Activated naive CD4-positive, alpha-beta T cell treated with Interleukin-2 at 50 U/mL for 16 hours (primary cell): ENCODE measurements at places on chromosomes 5 and 9.

- DNase-seq: no peak
Measured at GRCh38 chr5:121949885-121950284, 11.9 kb upstream of the SRFBP1 start.

DNA sequence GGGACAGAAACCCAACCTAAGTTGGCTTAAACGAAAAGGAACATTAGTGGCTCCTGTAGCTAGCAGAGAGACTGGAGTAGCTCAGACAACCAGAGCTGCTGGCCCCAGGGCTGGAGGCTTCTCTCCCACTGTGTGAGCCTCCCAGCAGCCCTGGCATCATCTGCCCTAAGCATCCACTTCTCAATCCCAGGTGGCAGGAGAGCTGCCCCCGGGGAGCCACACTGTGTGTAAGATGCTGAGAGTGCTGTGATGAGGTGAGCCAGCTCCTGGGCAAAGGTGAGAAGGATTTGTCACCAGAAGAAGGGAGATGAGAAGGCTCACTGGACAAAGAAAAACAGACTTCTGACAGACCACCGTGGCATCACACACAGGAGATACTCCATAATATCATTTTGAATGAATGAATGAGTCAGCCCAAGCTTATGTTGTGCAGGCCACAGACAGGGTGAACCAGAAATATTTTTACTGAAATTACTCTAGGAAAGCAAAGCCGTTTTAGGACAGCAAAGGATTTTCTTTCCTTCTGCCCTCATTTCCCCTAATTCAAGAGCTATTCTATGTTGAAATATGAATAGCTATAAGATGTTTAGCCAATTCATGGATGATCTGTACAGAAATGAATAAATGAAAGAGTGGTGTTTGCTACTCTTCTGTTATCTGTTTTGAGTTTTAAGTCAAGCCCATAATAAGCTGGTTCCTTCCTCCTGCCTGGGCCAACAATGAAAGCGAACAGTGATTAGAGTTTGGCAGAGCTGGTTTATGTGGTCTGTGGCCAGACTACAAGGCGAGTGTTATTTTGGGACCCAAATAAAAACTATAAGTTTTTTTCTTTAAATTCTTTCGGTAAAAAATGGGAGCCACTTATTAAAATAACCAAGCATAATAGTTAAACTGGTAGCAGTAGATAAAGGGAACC is 57.4 kb upstream of the ECM2 start:
- DNase-seq: no peak

DNA sequence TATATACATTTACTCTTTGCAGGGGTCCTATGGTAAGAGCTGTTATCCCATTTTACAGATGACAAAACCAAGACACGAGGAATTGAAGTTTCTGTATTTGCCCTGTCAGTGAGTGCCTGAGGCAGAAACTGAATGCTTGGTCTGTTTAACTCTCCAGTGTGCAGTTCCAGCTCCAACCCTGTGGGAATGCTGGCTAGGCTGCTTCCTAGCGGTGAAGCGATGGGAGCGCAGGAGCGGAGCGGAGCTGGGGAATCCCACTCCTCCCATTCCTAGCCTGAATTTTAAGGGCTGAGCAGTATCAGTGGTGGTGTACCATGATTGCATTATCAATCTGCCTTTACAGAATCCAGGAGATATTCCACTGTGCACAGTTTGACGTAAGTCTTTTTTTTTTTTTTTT is 202.3 kb downstream of the LRRC70 start:
- DNase-seq: no peak

GRCh38 chr5:1118231-1118698 is 6.4 kb upstream of the SLC12A7 start:
- no peak for DNase-seq

DNA sequence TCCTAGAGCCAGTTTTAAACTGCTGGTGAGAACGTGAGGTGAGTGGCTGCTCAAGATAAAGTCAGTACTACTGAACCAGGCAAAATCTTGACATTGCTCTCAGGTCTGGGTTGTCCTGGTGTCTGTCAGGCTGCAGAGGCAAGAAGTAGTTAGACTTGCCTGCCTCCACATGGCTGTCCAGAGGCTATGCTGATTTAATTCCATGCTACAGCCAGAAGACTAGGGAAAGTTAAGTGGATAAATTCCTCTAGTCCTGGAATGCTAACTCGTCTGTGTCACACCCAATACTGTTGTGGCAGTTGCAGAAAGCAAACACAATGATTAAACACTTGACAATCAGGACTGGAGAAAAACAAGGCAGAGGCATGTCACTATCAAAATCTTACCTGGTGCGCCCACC is 118.9 kb downstream of the ACER2 start:
- DNase-seq: no peak

DNA sequence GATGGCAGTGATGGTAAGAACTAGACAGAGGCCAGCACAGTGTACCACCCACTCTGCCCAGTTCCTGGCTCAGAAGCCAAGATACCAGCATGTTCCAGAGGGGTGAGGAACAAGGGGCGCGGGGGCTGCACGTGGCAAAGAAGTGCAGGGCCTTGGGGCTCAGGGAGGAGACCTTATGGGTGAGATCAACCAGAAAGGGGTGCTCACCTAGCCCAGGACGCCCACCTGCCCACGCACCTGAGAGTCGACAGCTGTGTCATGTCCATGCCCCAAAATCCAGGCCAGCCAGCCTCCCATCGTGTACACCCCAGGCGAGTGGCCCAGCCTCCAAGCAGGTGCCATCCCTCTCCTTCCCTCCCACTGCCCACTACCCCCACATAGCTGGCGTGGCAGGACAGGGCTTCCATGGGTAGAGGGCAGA is 34.9 kb downstream of the BICD2 start:
- no peak for DNase-seq

DNA sequence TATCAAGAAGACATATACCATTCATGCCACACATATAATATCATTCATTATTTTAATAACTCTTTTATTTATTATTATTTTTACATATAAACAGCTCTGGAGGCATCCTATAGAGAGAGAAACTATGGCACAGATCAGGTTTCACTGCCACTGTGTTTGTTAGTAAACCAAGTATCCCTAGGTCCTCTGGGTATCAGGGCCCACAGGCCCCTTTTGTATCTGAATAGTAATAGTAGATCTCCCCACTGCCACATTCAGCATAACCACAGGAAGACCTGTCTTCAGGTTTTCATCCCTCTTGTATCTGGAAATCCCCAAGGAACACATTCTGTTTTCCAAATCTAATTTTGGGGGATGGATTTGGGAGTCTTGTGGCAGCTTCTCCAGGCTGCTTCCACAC is 94.0 kb downstream of the SPATA31D1 start:
- DNase-seq: no peak

- no peak for DNase-seq
Measured at GRCh38 chr5:149456597-149457392, 77.7 kb upstream of the IL17B start.

GRCh38 chr5:159337016-159337955 is 7.0 kb upstream of the IL12B start:
- peak; percentile 39 for DNase-seq

GRCh38 chr5:127441799-127442484 is 75.5 kb upstream of the PRRC1 start:
- no peak for DNase-seq

GRCh38 chr5:179794171-179794570 is 385 bp downstream of the LTC4S start:
- no peak for DNase-seq

DNA sequence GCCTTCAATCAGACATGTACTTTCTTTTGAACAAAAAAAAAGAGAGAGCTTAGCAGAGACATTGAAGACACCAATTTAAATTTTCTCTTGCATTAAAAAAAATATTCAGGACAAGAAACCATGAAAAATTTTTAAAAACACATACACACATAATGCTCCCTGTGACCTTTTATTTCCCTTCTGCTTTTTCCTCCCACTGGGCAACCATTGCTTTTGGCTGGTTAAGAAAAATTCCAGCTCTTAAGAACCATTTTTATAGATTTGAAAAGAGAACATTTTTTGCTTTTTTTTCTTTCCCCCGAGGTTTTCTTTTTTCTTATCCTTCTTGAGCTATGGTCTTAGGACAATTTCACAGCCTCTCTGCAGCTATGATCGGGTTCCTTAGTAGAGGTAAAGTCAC is 6.1 kb upstream of the HMHB1 start:
- no peak for DNase-seq

- DNase-seq: no peak
Measured at GRCh38 chr5:93385655-93386054, 195.4 kb downstream of the NR2F1-AS1 start.

DNA sequence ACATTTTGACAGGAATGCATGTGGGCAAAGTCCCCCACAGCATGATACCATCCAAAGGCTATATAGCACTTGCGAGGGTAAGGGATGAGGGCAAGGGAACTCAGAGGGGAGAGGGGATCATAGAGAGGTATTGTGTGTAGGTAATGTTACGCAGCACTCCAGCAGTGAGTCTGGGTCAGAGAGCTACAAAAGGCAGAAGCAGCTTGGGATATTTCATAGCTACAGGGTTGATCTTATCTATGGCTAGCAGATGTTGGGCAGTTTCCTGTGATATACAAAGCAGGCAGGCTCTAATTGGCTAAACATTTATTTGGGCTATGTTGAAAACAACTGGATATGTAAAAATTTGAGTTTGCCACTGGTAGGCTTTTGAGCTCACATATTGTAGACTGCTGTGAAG is 17.8 kb upstream of the SLCO4C1 start:
- no peak for DNase-seq

GRCh38 chr5:96338091-96338490 is 95.0 kb downstream of the PCSK1 start:
- no peak for DNase-seq

DNA sequence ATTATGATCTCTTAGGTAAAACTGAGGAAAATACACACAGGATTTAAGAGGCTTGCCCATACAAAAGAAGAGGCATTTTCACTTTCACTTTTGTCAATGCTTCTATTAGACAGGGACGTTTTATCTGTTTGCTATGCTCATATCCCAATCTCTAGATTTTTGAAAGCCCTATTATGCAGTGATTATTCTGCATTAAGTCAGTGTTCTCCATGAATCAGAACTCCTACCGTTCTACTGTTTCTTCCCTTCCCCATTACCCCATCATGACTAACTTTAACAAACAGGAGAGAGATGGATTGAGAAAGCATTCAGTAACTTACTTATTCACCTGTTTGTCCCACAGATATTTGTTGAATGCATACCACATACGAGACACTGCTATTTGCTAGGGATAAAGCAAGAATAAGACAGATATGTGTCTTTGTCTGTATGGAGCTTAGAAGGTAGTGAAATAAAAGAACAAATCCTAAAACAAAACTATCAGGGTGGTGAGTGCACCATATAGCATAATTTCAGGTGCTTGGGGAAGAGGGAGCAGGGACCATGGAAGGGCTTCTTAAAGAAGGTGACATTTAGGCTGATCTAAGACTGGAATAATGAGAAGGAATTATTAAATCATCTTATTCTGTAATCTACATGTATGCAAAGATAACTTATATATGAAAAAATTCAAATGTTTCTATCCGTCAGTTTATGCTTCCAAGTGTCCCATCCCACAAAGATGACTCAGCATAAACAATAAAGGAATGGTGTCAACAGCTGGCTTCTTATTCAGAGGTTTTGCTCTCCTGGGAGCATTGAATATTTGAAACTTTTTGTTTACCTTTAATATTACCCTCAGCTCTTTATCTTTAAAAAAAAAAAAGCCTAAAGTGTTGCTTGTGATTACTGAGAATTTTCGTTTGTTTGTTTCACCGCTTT is 328.1 kb downstream of the HINT1 start:
- DNase-seq: no peak

GRCh38 chr5:160318409-160318808 is 6.0 kb upstream of the CCNJL start:
- DNase-seq: no peak

- DNase-seq: no peak
Measured at GRCh38 chr9:30519756-30520155, 1864.7 kb upstream of the ACO1 start.

GRCh38 chr9:86909388-86909787 is 37.9 kb downstream of the GAS1 start:
- DNase-seq: no peak

DNA sequence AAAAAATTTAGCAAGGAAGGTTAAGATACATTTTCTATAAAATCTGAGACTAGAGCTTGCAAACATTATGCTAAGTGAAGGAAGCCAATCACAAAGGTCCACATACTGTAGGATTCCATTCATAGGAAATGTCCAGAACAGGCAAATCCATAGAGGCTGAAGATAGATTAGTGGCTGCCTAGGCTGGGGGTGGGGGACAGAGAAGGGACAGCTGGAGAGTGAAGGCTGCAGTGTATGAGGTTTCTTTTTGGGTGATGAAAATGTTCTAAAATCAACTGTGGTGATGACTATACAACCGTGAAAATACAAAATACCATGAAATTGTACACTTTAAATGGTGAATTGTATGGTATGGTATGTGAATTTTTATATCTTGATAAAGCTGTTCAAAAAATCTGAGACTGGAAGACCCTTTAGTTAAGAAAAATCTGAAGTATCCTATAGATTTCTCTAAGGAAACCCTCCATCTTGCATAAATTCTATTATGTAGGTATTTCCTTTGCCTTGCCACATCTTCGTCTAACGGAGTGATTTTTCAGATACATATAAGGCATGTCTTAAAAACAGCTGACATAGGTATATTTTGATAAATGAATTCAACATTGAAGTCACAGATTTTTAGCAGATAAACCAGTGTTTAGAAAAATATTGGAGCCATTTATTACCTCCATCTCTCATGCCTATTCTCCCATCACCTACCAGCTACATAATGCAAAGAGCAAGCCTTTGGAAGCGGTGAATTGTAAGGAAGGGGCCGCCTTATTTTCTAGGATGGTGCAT is 121.1 kb downstream of the LMNB1 start:
- DNase-seq: no peak

- DNase-seq: no peak
Measured at GRCh38 chr5:40784027-40784653, 14.0 kb downstream of the PRKAA1 start.

DNA sequence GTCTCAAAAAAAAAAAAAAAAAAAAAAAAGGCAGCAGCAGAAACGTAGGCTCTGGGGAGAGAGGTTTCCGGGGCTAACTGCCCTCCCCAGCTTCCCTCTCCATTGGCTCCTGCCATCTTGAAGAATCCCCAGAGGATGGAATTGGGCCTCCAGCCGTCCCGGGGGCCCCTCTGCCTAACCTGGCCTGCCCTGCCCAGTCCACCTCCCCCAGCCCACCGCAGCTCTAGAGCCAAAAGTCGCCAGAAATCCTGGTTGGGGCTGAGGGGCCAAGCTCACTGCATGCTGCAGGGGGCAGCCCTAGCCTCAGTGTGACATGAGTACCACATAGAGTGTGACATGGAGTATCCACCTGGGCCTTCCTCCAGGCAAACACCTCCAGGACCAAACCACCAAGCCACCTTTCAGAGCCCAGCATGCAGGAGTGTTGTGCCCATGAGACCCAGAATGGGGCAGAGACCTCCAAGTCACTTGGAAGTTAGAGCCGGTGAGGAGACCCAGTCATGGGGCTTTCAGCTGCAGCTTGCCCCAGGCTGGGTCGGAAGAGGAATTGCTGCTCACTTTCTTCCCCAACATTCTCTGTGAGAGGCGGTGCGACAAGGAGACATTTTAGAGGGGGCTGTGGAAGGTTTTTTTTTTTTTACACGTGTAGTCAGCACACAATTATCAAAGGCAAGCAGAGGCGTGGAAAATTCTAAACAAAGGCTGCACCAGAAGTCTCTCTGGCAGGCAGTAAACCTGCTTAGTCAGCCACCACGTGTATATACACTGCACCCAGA is 17.6 kb downstream of the CD74 start:
- no peak for DNase-seq
